ENCODE measurements at places on chromosomes 6 and 20. TPM values are rescaled to one million over a fixed set of nuclear protein-coding genes. Genes with fewer than 3 reads are reported as not detected.

The DSP gene
- 0.25 TPM for total RNA-seq

The MLIP gene
- total RNA-seq, result 0.19 TPM

The CFAP61 gene
- total RNA-seq, result 0.13 TPM

The ABHD16B gene
- not detected for total RNA-seq

The HRH3 gene
- not detected for total RNA-seq

The HSPA1L gene
- 1.5 TPM for total RNA-seq

The MTFR2 gene
- 3.2 TPM for total RNA-seq
